ENCODE measurements at places on chromosomes 12 and 14.
A peak's percentile ranks its signal among the peaks of the same experiment; 100 is the strongest.

DNA sequence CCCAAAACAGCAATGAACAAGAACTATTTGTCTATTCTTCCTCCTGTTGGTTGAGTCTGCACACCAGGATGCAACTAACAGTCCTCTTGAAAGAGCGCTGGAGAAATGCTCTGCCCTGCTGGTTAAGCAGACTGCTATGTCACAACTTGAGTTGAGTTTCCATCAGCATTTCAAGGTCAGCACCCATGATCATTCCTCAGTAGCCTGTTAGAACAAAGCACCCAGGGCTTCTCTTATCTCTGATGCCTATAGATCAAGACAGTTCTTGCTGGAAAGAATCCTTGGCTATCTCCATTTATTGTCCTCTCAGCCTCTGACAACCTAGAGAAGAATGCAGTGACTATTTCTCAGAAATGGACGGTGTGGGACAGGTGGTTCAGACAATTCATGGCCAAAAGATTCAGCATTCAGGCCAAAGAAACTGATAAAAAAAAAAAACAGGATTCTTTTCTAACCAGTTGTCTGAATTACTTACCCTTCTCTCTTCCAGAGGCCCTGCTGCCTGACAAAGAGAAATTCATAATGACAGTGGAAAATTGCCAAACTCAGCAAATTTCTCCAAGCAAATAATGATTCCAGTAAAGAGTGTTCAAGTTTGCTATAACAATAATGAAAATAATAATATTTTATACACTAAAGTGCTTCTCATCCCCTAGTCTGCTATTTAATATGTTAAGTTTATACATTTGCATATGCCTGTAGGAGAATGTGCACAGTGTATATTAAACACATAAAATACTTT is 306.7 kb downstream of the EMP1 start:
- DNase-seq: no peak

- DNase-seq: no peak
Measured at GRCh38 chr14:103483600-103483999, 39.0 kb downstream of the CKB start.

DNA sequence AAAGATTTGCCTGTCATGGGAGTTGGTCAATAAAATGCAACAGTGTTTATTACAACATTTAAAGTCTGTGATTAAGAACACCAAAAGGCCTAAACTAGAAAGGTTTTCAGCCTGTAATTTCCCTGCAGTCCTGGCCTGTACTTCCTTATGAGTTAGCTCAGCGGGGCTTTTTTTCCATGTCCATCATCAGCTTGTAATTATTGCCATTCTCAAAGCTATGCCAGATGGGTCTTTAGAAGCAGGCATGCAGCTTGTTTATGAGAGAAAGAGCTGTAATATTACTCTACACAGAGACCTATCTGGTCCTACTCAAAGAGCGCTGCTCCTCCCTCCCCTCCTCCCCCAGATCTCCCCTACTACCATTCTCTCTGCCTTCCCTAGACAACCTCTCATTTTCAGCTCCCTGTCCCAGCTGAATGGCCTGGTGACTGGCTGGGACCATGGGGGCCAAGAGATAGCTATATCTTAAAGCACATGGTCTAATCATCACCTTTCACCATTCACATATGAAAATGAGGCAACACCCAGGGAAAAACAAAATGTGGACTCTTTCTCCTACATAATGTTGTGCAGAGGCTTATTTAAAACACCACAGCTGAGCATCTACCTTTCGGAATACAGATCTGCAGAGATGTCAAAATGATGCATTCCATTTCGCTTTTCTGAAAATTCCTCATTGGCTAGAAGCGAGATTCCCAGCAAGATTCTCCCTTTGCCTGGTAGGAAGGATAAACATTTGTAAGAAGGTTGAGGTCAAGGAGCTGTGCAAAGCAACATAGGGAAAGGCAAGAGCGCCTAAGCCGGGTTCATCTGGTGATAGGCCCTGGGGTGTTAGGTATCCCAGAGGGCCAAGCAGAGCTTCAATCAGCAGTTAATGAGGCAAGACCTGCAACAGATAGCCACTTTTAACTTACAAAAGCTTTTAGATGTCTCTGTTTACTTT is 209.7 kb upstream of the CDKN3 start:
- no peak for DNase-seq

DNA sequence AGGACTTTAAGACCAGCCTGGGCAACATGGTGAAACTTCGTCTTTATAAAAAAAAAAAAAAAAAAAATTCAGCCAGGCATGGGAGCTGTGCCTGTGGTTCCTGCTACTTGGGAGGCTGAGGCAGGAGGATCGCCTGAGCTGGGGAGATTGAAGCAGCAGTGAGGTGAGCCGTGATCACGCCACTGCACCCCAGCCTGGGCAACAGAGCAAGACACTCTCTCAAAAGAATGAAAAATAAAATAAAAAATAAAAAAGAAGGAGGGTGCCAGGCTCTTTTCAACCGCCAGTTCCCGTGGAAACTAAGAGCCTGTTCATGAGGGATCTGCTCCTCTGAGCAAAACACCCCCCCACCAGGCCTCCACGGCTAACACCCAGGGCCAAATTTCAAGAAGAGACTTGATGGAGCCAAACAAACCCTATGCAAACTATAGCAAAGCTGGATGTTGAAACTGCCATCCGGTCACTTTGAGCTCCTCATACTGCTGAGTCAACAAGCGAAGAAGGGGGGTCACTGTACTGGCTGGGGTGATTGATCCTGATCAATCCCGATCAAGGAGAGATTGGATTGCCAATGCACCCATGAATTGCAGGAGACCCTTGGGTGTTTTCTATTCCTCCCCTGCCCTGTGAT is 23.4 kb downstream of the DLK1 start:
- DNase-seq: no peak

- DNase-seq: no peak
Measured at GRCh38 chr12:27965966-27966365, 6.6 kb downstream of the PTHLH start.

DNA sequence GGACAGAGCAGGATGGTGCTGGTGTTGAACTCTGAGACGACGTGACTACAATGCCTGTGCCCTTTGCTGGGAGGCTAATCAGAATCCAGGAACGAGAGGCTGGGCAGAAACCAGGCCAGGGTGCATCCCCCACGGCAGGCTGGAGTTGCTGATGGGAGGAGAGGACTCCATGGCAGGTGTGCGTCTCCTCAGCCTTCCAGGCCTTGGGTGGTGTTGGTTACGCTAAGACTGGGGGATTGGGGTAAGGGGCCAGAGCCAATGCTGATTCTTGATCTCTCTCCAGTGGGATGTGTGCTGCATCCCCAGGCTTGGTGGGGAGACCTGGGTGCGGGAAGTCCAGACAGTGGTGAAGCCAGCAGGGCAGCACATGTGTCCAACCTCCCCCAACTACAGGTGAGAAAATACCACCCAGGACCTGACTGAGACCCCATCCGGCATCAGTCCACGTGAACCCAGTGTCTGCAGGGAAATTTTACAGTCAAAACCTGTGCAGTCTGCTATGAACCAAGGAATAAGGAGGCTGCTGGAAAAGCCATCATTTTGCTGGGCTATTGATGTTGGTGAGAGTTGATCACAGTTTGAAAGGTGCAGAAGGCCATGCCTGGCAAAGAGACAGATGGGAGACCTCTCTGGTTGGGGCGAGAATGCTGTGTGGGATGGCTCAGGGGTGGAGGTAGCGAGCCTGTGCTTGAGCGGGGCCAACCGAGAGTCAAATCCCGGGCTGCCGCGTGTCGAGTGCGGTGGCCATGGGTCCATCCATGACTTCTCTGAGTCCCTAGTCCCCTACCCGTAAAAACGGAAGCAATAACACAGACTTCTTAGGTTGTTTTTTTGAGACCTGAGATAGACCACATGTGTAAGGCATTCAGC is 89.8 kb downstream of the NTF3 start:
- DNase-seq: no peak

DNA sequence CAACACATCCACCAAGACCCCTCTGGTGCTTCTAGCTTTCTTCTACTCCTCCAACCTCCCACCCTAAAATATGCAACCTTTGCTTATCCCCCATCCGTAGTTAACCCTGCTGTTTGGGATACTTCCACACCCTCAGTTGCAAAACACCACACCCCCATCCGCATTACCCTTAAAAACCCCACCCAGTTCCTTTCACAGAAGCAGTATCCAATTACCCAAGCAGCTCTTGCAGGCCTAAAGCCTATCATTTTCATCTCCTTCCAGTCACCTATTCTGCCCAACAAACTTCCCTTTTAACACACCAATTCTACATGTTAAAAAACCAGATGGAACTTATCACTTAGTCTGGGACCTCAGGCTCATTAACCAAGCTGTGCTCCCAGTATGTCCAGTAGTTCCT is 88.2 kb downstream of the TMTC3 start:
- DNase-seq: no peak

DNA sequence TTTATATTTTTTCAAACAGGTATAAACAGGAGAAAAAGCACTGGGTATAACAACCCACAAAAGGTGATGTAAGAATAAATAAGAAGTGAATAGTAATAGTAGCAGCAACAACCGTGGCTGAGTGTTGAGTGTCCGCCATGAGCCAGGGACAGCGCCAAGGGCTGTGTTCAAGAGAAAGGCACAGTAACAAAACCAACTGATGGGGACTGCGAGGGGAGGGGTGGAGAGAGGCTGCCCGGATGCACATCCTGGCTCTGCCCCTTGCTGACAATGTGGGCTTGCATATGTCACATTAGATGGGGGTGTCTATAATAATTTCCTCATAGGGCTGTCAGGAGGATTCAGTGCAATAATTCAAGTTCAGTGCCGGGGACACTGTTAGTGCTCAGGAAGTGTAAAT is 912.4 kb downstream of the VRK1 start:
- peak; percentile 38 for DNase-seq

DNA sequence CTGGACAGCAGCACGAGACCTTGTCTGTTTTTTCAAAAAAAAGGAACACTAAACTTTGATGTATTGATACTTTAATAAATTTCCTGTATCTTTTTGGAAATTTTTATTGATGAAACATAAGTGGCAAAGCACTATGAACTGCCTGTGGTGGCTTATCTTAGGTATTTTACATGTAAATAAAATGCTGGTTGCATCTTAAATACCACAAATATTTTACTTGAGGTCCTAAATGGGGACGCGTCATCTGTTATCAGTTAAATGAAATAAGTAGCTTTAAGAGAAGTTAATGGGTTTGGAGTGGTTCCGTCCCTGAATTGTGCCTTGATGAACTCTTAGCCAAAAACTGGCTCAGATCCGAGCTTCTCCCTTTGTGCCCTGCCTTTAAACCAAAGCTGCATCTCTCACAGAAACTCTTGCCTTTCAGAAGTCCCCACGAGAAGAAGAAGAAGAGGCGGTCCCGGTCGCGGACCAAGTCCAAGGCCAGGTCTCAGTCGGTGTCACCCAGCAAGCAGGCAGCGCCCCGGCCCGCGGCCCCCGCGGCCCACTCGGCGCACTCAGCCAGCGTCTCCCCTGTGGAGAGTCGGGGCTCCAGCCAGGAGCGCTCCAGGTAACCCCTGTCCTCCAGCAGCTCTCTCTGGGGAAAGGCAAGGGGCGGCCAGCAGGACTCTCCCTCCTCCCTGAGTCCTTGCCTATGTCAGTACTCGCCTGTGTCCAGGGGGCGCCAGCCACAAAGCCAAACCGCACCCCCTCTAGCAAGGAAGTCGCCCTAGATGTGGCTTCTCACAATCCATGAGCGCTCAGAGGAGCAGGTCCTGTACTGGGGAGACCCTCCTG is 31.2 kb upstream of the MMP17 start:
- DNase-seq: no peak

DNA sequence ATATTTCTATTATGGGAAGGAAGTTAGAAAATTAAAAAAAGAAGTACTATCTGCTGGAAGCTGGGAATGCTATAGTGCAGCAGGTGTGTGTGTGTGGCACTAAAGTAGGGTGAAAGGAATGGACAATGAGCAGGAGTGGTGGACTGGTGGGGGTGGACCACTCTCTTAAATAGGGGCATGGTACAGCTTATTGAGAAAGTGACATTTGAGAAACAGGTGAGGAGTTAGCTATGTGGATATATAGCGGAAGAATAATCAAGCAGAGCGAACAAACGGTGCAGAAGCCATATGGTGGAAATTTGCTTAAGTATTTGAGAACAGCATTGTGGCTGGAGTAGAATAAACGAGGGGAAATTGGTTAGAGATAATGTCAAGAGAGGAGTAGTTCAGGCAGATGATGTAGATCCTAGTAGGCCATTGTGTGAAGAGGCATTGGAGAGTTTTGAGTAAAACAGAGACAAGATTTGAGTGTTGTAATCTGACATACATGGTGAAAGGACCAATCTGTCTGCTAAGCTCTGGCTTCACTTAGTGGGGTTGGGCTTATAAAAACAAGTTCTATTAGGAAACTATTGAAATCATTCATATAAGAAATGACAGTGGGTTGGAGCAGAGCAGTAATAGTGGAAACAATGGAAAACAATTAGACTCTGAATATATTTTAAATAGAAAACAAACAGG is 149.2 kb upstream of the SYT10 start:
- DNase-seq: no peak

DNA sequence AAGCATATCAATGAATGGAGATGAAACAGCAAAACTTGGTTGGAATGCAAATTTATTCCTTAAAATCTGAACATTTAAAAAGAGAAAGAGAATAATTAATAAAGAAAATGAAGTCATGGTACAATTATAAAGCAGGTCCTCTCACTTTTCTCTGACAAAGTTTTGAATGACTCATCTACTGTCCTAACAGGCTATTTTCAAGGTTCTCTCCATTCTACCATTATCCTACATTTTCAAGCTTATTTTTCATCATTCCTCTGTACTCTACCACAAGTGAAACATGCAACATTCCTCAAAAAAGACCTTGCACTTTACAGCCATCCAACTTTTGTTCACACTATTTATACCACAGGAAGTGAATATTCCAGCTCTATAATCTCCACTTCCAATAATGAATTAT is 36.9 kb upstream of the AP4S1 start:
- no peak for DNase-seq
